WTC11 (cell line): ENCODE measurements at places on chromosomes 1 and 21.

- no peak for DNase-seq
Measured at GRCh38 chr21:45302082-45303061, 14.7 kb upstream of the POFUT2 start.

DNA sequence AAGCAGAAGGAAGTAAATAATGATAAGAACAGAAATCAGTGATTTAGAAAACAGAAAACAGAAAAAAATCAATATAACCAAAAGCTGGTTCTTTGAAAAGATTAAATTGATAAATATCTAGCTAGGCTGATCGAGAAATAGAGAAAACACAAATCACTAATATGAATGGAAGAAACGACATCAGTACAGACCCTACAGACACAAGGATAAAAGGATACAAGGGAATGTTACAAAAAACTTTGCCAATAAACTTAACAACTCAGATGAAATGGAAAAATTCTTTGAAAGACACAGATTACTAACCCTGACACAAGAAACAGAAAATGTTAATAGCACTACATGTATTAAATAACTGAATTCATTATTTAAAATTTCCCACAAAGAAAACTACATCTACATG lies 6.3 kb upstream of the ARHGAP29 start:
- no peak for DNase-seq

GRCh38 chr1:216596281-216596862 lies 126.9 kb downstream of the ESRRG start:
- DNase-seq, result no peak

- no peak for DNase-seq
Measured at GRCh38 chr21:25103500-25104207, 503.6 kb downstream of the MRPL39 start.

DNA sequence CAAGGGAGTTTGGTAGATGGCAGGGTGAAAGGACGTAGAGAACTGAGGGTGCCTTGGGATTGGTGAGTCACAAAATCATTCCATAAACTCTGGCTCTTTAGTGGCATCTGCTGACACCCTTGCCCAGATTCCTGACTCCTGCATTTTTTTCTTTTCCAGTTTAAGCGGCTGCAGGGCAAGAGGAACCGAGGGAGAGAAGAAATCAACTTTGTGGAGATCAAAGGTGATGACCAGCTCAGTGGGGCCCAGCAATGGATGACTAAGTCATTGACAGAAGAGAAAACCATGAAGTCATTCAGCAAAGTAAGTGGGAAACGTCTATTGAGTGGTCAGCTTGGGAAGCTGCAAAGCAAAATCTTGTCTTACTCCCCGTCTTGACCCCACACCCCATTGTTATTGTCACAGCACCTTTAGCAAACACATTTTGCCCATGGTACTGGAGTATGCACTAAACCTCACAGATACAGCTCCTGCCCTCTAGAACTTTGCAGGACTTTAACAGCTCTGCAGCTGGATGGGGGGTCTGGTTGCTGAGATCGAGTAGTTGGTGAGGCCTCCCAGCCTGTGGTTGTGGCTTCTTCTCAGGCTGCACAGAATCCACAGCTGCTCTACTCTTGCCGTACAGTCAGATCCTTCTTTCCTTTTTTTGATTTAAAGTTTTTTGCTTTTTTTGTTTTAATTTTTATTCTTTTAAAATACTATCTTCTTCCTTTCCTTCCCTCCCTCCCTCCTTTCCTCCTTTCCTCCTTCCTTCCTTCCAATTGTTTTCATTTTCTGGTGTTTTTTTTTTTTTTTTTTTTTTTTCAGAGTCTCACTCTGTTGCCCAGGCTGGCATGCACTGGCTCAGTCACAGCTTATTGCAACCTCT lies 21.9 kb downstream of the SH2D2A start:
- no peak for DNase-seq

GRCh38 chr21:35520302-35520701 lies 471.2 kb upstream of the RUNX1 start:
- no peak for DNase-seq

- DNase-seq, result no peak
Measured at GRCh38 chr21:45901061-45901690, 80.4 kb upstream of the COL6A1 start.
